ENCODE measurements at places on chromosomes 1 and 21.

GRCh38 chr21:25370311-25370744 is 237.0 kb downstream of the MRPL39 start:
- no peak for DNase-seq

DNA sequence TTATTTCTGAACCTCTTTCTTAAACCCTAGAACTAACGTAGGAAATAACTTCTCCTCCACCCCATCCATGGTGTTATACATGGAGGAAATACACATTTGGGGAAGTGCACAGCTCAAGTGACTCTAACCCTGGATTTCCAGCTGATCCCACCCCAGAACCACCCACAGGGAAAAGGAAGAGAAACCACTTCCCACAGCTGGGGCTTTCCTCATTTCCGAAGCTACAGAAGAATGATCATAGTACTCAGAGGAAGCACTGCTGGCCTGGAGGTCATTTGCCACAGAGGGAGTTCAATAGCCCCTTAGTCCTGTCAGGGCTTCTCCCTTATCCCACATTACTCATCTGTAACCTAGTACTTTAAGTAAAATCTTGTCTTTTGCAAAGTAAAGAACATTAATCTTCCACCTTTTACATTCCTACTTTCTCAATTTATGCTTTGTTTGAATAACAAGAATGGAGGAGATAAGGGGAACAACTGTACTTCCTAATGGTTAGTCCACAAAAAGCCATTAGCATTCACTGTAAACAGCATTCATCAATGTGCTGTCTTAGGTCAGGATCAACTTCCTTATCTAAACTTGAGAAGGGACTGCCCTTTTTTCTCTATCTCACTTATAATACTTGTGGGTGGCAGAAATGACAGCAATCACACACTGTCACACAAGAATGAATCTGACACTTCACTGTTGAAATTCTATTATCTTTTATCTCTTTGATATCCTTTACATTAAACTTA is 63.0 kb upstream of the RGS1 start:
- DNase-seq = no peak

DNA sequence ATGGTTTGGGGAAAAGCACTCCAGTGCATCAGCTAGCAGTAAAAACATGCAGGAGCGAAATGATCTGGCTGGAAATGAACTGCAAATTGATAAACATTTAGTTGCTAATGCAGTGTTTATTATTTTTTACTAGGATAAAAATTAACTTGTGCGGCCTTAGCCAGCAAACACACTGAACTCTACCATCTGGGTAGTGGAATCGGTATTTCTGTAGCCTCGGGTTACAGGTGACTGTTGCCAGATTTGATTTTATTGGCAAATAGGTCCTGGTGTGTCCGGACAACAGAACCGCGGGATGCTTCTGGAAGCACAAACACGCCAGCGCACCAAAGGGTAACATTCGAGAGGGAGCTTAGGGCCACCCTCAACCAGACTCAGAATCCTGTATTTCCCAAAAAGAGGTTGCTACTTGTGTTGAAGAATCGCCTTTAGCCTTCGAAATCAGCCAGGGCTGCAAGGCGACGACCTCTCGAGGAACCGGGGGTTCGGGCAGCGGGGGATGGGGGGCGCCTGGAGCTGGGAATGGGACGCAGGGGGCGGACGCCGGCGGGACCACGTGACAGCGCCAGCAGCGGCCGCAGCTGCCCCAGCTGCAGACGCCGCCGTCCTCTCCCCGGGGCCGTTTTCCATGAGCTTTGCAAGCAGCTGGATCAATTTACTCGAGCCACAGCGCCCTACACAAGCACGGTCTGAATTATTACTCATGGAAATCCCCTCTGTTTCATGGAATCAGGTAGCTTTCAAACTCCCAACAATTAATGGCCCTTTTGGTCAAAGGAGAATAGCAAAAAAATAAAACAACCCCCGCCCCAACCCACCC is 158.8 kb downstream of the TOMM20 start:
- no peak for DNase-seq

DNA sequence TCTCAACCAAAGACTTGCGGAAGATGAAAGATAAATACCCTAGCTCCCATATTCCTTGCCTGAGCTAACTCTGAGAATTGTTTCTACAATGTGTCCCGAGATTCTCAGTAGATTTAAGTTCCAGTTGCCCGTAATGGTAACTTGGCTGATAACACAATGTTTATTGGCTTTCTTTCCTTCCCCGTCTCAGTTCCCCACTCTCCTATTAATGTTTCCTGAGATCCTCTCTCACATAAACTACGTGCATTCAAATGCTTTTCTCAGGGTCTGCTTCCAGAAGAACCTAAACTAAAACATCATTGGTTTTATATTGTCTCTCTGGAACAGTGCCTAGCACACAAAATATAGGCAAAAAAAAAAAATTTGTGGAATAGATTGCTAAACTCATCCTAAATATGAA is 794.2 kb upstream of the ADGRL2 start:
- no peak for DNase-seq

DNA sequence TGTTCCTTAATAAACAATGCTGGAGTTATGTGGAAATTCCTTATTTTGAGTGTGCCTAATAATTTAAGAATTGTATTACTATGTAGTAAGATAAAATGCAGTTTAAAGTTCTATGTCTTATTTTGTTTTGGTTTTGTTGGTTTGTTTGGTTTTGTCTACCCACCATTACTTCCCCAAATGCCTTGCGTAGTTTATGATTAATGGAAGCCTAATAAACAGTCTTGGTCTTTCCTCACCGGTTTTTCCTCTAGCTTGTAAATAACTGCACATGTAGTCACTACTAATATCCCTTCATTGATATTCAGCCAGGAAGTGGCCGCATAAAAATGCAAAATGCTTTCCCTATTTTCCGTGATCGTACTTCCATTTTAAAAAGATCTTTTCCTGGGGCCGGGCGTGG is 2.9 kb downstream of the SDCCAG8 start:
- DNase-seq = no peak

DNA sequence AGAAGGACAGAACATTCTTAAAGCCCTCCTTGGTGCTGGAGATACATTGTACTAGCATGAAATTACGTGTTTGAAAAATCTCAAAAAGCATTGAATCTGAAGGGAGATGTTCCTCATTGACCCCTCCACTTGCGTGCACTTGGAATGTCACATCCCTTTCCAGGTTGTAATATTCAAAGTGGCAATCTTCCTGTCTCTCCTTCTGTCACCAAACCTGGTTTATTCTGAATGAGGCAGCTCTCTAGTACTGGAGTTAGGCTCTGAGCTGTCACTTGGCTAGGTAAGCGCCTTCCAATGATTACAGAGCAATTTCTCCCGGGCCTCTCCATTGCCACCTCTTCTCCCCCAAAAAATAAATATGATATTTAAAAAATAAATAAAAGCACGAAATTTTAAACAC is 855 bp downstream of the DSCAM start:
- no peak for DNase-seq

DNA sequence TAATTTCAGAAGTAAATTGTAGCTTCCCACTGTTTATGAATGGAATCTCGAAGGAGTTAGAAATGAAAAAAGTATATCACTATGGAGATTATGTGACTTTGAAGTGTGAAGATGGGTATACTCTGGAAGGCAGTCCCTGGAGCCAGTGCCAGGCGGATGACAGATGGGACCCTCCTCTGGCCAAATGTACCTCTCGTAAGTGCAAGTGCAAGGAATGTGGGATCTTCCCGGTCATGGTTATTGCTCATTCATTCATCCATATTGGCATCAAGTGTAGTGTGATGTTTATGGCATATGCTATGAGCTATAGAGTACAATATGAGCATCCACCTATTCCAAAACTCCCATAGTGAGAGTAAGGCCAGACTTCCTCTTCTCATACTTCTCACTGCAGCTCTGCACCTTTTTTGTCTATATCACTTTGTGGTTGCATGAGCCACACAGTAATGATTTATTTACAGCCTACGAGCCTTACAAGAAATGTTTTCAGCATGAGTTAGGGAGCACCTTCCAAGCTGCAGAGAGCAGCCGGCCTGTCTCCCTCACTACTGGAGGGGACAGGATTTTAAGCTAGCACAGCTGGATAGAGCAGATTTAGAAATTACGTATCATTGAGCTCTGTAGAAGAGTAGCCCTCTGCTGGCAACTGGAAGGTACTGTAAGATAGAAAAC is 24.9 kb upstream of the CR1L start:
- no peak for DNase-seq

DNA sequence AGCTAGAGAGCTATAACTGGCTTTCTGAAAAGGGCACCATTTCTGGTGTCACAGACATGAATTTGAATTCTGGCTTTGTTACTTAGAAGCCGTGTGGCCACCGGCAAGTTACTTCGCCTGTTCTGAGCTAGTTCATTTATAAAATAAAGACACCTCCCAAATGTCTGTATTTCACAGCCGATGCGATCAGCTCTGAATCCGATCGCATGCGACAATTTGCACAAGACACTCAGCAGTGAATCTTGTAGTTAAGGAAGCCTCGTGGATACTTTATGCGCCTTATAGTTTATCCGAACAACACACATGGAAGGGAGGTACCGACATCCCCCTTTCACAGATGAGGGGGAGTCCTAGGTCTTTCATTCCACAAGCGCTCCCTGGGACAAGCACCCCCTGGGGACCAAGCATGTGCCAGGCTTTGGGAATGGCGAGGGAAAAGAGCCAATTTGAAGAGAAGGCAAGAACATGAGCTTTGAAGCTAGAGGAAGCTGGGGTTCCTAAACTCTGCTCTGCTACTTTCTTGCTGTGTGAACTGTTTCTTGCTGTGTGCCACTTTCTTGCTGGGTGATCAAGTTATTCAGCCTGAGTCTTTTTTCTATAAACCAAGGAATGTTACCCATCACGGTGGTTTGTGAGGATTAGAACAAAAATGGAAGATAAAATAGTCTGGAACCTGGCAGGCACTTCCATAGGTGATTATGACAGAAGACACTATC is 3.9 kb downstream of the ID3 start:
- no peak for DNase-seq

- DNase-seq = no peak
These were observed 114.3 kb downstream of the DMRTB1 start for GRCh38 chr1:53573522-53573921.

DNA sequence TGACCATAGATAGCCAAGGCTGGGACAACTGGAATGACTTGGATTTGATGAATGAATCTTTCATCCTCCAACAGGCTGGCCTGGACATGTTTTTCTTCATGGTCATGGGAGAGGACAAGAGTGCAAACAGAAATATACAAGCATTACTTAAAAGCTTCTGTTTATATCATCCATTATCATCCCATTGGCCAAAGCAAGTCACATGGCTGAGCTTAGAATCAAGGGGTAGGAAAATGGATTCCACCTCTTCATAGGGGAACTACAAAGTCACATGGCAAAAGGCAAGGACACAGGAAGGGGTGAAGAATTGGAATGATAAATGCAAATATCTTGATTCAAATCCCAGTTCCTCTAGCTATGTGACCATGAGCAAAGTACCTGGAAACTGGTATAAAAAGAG is 90.2 kb upstream of the BARHL2 start:
- no peak for DNase-seq

GRCh38 chr21:28952686-28953085 is 40.0 kb downstream of the LTN1 start:
- DNase-seq = no peak

DNA sequence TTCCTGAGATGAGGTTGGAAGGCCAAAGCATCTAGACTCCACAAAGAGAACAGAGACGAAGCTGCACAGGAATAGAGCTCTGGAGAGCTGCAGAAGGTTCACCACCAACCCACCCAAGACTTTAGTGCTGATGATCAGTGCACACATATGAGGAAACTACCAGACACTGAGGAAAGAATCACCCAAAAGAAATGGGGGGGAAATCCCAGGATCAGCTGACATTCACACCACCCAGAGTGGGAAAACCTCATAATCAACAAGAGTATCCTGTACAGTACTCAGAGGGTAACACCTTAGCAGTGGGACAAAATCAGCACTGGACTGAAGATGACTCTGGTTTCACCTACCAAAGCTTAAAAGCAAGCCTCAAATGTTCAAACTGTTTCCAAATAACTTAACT is 36.4 kb downstream of the DENND1B start:
- no peak for DNase-seq

DNA sequence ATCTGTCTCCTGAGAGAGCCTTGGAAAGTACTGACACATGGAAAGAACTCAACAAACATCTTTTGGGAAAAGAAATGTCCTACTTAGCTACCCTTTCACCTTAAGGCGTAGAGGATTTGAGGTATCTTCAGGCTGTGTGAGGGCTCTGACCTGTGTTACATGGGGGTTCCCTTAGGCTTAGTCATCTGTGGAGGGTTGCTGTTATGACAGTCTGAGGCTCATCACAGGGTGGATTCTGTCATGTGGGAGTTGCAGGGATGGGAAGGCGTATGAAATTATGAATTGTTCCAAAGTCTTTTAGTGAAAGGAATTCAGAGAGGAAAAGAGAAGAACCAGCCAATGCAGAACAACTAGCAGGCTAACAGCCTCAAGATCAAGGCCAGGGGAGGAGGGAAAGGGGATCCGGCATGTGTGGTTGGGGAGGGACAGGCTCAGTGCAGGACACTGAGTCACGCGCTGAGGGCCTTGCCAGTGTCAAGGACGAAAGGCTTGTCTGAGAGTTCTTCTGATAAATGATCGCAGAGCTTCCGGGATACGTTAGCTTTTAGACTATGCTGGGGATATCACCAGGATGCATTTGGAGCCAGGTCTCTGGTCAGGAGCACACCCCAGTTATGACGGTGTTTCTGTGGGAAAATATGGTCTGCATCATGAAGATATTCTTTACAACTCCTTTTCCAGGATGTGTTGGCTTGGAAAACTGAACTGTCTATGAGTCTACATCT is 24.6 kb upstream of the PLA2G2C start:
- DNase-seq = no peak

- no peak for DNase-seq
These were observed 10.3 kb upstream of the ERMAP start for GRCh38 chr1:42806593-42806992.

DNA sequence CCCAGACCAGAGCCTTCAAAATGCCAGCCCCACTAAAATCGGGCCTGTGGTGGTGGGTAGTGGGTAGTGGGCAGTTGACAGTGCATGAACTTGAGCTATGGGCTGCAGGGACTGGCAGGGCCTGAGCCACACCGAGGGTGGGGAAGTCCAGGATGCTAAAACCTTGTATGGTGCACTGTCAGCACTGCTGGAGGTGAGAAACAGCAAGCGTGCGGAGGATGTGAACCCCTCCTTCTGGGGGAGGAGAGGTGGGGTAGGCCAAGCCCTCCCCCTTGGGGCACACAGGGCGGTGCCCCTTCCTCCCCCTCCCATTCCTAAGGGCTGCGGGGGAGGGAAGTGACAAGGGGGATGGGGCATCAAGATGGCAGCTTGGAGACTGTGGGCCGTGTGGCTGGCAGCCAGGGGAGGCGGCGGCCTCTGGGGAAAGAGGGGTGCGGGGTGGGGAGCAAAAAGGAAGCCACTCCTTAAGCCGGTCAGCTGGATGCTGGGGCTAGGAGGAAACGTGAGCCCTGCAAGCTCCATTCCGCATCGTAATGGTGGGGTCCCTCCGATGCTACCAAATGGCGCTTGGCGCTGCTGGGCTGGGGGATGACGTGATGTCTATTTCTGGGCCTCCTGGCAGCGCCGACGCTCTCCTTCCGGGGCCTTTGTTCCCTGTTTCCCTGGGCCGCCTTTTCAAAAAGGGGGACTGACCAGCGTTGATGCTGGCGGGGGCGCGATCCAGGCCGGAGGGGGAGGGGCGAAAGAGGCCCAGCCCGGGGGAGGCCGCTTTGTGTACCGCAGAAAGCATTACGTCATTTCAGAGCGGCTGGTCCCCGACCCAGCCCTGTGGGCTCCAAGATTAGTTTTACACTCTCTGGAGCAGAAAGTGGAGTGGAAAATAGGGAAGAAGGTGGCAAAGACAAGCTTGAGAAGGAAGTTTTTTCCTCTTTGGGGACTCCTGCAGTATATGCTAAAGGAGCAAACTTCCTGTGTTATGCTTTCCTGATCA is 809 bp downstream of the SYT11 start:
- DNase-seq = peak; percentile 43

Data from activated CD4-positive, alpha-beta T cell treated with anti-CD3 and anti-CD28 coated beads for 4 hours (primary cell).